ENCODE measurements at places on chromosomes 1 and 21. TPM values are rescaled to one million over a fixed set of nuclear protein-coding genes. Genes with fewer than 3 reads are reported as not detected.

The SIM2 gene
- polyA plus RNA-seq: 0.01 TPM

The SLC45A1 gene
- 2.9 TPM for polyA plus RNA-seq

The SPRR2A gene
- 0.32 TPM for polyA plus RNA-seq

The MPC2 gene
- 163 TPM for polyA plus RNA-seq

The UBE4B gene
- polyA plus RNA-seq: 18.5 TPM

The NENF gene
- 69.8 TPM for polyA plus RNA-seq

The TACSTD2 gene
- 0.15 TPM for polyA plus RNA-seq

The RXFP4 gene
- not detected for polyA plus RNA-seq

The NCDN gene
- 27.0 TPM for polyA plus RNA-seq

The SUSD4 gene
- 0.40 TPM for polyA plus RNA-seq

The FAM177B gene
- polyA plus RNA-seq: 0.27 TPM

The TMEM201 gene
- polyA plus RNA-seq: 13.1 TPM

The PM20D1 gene
- 0.28 TPM for polyA plus RNA-seq

DNA sequence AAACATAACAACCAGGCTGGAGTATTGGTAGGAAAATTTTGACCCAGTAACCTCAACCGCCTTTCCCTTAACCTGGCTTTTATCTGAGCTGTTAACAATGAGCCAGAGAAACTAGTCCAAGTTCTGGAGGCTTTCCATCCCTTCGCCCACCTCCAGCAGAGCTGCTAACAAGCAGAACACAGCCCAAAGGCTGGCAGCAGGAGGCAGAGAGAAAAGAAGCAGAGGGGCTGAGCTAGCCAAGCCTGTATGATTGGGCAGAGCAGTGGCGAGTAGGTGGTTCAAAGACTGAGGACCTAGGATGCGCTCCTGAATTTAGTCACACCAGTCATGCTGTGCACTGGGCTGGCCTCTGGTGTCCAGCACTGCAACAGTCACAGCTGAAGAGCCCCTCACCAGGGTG is 123.0 kb downstream of the TNR start:
- no peak for DNase-seq

- no peak for DNase-seq
These were observed 613.3 kb downstream of the AJAP1 start for GRCh38 chr1:5267603-5268235.

DNA sequence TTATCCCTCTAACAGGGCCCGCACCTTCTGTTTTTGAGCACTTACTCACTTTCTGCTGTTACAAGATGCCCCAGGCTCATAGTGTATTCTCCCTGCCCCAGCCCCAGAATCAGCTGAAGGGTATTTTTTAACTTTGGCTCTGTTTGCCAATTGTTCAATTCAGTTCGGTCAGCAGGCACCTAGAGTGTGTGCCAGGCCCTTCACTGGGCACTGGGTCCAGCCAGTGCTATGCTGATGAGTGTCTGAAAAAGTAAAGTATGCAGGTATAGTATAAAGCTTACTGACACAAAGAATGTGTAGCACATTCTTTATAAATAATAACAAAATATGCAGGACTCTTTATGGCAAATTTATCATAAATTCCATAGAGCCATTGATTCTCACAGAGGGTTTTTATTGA is 35.0 kb downstream of the FHAD1 start:
- no peak for DNase-seq

GRCh38 chr21:22258821-22259220 is 1260.6 kb downstream of the NCAM2 start:
- DNase-seq: no peak

- DNase-seq: no peak
These were observed 75.1 kb downstream of the SKI start for GRCh38 chr1:2303016-2303775.

DNA sequence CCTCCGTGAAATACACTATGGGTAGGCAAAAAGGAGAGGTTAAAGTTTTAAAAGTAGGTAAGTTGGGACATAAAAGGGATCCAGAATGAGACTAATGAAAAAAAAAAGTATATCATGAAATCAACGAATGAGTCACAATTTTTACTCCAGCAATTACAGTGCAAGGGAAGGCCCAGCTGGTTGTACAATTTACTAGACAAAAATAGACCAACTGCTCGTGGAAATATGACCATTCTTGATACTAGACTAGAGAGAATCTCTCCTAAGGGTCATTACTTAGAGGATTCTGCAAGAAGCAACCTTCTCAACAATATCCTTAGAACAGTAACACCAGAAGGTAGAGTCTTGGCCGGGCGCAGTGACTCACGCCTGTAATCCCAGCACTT is 55.1 kb upstream of the EFHD2 start:
- no peak for DNase-seq

DNA sequence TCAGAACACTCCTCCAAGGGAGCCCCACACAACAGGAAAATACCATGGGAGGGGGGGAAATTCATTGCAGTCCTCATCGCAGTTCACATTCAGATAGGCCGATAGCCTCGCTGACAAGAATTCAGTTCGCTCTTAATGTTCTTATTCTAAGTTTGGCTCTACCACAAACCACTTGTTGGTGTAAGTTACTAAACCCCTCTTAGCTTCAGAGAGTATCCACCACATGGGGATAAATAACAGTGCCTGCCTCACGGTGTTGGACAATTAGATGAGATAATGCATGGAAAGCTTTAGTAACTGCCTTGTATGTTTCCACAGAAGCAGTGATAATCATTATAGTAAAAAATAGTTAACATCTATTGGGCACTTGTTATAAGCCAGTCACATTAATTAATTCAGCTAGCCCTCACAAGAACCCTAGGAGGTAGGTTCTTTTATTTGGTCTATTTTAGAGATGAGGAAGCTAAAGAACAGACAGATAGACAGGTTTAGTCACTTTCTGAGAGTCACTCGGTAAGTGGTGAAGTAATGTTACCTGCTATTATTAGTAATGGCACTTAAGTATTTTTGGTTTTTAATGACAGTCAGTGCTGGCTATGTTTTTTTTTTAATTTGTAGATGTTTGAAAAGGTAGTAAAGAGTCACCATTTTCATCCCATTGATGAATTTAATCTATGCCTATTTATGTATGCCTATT is 10.1 kb downstream of the VAV3 start:
- no peak for DNase-seq

- DNase-seq: no peak
These were observed 3.4 kb downstream of the CEP85 start for GRCh38 chr1:26237230-26237966.

DNA sequence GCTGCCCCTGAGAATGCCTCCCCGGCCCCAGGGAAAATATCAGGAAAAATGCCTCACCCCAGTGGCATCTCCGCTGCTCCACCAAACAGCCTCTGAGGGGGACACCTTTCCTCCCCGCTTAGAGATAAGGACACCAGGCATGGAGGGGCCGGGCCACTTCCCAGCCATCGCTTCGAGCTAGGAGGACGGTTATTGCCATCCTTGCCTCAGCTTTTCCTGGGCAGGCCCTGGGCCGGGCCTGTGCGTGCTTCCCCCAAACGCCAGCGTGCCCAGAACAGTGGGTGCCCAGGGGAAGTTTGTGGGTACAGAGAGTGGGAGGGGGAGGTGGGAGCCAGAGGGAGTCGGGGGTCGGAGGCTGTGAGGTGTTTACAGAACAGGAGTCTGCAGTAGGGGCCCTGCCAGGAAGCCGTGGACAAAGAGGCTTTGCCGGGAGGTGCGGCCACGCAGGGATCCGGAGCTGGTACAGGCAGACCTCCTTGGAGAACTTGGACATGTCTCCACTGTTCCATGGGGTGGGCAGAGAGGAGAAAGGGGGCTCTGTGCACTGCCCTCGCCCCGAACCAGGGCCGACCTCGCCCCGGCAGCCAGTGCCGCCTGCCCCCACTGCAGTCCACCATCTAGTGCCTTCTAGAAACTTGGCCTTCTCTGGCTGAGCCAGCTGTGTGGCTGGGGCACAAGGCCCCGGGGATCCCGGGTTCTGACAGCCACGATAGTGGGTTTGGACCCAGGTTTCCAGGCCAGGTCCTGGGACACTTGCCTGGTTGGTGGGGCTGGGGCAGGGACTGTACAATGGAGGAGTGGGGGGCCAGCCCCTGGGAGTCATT is 33.5 kb upstream of the TTC34 start:
- DNase-seq: peak; percentile 19

DNA sequence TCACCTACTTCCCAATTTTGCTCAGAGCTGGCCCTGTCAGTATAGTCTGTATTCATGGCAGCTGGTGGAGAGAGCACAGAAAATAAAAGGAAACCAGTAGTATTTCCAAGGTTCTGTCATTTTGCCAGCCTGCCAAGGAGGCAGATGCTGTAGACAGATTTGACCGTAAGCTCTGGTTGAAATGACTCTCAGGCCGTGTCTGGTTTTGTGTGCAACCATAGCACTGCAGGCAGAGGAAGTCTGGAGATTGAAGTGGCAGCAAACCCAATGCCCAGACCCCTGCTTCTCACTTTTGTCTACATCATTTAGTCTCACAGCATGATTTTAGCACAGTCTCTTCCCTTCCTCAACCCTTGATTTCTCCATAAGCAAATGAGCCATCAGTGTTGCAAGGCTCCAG is 291.7 kb downstream of the PAPPA2 start:
- DNase-seq: no peak

GRCh38 chr1:95780836-95781235 is 546.8 kb downstream of the RWDD3 start:
- DNase-seq: no peak

DNA sequence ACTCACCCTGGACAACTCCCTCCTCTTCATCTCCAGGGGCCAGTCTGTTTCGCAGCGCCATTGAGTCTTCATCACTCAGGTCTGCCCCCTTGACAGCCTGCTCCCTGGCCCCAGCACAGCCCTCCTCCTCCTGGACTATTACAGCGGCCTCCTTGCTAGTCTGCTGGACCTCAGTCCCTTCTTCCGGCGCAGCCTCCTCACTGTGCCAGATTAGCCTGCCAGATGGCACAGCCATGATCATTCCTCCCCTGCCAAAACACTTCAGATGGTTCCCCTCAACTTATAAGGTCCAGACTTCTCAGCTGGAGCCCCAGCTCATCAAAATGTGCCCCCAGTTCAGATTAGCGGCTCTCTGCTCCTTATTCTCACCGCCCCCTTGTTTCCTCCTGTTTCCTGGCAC is 7.0 kb upstream of the CELSR2 start:
- no peak for DNase-seq

DNA sequence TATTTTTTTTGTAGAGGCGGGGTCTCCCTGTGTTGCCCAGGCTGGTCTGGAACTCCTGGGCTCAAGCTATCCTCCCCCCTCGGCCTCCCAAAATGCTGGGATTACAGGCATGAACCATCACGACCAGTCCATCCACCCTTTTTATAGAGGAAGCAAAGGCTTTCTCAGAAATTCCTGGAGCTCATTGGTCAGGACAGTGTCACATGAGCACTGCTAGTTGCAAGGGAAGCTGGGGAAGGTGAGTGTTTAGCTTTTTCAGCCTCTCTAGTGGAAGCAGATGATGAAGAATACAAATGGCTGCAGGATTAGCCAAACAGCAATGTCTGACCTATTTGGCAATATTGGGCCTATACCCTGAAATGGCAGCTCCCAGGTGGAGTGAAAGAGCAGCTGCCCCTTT is 8.0 kb downstream of the IGFN1 start:
- DNase-seq: no peak

GRCh38 chr1:47182676-47183235 is 7.1 kb downstream of the PDZK1IP1 start:
- no peak for DNase-seq

DNA sequence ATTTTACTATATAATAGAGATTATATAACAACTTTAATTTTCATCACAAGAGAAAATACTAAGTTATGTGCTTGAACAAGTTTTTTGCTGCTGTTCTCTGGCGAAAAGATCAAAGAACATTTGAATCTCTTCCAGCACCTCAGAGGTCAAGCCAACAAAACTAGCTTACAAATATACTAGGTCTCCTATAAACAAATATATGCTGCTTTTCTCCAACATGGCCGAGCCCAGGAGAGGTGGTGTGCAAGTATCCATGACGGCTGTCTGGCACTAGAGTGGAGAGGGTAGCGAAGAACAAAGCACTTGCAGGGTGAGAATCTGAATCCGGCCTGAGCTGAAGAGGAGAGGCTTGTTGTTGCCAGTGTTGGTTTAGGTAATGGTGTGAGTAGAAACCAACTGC is 7.5 kb upstream of the FMO3 start:
- no peak for DNase-seq

DNA sequence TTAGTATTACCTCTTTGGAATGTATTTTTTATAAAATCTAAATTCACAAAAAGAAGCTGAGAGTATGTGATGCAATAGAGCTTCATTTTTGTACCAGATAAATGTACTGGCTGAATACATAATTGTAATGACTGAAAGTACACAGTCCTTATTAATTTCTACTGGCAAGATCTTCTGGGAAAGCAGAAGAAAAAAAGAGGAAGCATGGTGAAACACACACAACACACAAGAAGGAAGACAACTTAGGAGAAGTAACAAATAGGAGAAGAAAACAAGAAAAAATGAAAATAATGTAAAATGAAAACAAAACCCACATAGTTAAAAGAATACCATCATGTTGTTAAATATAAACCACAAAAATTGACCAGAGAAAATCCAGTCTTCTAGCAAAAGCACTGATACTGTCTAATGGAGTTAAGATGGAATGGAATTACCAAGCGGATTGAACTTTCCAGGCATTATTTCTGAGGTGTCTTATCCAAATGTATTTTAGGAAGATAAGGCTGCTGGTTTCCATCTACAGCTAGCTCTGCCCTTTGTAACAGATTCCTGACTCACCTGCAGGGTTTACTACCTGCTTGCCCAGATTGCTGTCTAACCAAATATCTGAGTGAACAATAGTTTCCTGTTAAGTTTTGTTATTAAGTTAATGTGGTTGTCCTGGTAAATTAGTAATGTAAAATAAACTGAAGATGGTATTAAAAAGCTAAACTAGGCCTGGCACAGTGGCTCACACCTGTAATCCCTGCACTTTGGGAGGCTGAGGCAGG is 4.5 kb upstream of the COP1 start:
- no peak for DNase-seq

GRCh38 chr1:235714205-235714897 is 64.8 kb upstream of the GNG4 start:
- DNase-seq: no peak

GRCh38 chr1:201538612-201539551 is at the start of gene NAV1:
Gene NAV1 (plus strand): TSS chr1:201539127. CDS start chr1:201622885, 83,758 bp downstream.
- DNase-seq: peak; percentile 87

DNA sequence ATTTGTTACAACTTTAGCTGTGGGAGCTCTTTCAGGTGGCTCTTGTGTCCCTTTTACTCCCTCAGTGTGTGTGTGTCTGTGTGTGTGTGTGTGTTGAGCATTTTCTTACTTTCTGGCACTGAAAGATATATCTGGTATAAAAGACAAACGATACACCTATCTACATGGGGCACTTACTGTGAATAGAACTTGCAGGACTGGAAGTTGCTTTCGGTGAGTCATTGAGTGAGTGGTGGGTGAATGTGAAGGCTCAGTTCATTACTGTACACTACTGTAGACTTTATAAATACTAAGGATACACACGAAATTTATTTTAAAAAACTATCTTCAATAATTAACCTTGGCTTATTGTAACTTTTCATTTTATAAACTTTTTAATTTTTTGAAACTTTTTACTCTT is 38.7 kb downstream of the BTBD8 start:
- no peak for DNase-seq

DNA sequence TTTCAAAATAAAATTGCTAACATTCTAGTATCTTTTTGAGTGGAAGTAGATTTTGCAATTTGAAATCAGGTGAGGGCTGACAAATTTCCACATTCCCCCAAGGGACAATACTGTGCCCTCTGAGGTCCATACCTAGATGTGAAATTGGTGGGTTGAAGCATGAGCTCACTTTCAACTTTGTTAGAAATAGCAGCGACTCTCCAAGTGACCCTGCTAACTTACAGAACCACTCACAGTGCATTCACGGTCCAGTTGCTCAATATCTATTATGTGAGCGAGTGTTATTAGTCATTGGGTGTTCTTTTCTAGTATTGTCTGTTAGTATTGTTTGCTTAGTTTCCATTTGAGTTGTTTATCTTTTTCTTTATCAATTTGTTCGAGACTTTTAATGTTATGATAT is 53.6 kb upstream of the ASB17 start:
- no peak for DNase-seq

Measured in heart left ventricle (tissue), 16 donors.